ENCODE measurements at places on chromosomes 3 and 15.

DNA sequence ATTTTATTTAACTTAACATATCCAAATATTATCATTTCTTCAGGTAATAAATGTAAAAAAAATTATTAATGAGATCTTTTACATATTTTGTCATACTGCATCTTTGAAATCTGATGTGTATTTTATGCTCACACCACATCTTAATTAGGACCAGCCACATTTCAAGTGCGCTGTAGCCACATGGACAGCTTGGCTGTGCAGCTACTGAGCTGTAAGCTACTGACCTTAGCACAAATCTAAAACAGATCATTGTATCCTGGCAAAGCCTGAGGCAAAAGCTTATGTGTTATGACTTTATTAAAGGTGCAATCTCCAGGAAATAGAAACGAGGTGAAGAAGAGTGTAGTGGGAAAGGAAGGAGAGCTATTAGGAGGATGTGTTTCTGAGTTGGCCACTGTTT is 126.7 kb upstream of the UBE2E2 start:
- DNase-seq = no peak

DNA sequence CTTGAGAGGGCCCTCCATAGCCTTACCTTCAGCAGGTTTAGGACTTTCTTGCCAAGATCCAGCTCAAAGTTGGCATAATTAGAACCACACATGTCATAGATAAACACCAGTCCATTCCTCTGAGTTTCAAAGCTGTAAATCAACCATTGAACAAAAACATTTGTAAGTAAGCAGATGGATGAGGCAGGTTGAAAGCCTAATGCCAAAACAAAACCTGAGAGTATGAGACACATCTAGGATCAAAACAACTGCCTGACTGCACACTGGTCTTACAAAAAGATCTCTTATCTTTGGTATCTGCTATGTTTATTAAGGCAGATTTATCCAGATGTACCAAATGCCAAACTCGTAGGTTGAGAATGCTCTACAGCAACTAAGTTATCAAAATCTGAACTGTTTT is 61.9 kb downstream of the PTPN9 start:
- no peak for DNase-seq

- DNase-seq = no peak
Observed at GRCh38 chr3:128253150-128253549, 99.9 kb downstream of the EEFSEC start.

GRCh38 chr3:196837819-196838420 is 29.8 kb upstream of the SENP5 start:
- DNase-seq = peak; percentile 83

DNA sequence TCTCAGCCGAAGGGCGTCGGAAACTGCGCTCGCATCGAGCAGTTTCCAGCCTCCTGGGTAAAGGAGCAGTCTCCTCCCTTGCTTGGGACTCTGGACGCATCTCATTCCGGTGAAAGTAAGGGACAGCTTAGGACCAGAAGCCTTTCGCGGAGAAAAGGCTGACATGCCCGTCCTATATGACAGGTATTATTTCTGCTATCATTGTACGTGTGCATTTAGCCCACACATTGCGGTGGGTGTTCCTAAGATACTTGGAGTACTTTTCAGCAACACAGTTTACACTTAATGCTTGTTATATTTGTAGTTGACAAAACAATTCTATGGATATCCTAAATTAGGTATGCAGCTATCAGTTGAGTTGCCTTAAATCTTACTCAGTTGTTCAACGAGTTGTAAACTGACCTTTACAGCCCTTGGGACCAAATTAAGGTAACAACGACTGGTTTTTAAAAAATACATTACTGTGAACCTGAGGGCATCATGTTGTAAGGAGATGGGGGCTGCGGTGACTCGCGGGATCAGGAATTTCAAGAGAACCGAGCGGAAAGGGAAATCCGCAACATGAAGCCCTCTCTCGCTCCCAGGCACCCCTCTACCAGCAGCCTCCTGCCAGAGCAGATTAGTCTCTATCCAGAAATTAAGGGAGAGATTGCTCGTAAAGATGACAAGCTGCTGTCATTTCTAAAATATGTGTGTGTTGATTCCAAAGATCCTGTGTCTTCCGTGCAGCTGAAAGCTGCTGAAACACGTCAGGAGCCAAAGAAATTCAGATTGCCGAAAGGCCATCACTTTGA is 632 bp upstream of the COPS2 start:
- DNase-seq = peak; percentile 41

- peak; percentile 36 for DNase-seq
Observed at GRCh38 chr3:72255791-72256559, 471.0 kb upstream of the PROK2 start.

GRCh38 chr3:133620066-133620784 is 41.5 kb downstream of the TOPBP1 start:
- DNase-seq = no peak

- DNase-seq = no peak
Observed at GRCh38 chr15:66786708-66787488, 84.9 kb downstream of the SMAD6 start.

DNA sequence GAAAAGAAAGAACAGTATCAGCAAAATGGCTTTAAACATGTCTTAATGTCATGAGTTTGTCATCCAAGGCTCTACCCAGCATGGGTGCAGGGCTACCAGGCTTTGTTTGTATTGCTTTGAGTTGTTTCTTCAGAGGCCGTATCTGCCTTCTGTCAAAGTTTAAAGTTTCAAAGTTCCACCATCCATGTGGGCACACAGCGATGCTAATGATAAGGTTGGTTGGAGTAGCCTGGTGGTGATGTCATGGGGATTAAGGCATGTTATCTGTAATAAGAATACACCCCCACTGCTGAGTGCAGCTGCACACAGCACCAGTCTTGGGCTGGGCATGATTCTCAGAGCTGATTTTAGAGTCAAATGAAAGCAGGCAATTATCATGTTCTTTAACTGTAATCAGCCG is 72.0 kb upstream of the LRTM1 start:
- peak; percentile 86 for DNase-seq

GRCh38 chr3:149487598-149488197 is 13.2 kb downstream of the TM4SF4 start:
- DNase-seq = peak; percentile 42

DNA sequence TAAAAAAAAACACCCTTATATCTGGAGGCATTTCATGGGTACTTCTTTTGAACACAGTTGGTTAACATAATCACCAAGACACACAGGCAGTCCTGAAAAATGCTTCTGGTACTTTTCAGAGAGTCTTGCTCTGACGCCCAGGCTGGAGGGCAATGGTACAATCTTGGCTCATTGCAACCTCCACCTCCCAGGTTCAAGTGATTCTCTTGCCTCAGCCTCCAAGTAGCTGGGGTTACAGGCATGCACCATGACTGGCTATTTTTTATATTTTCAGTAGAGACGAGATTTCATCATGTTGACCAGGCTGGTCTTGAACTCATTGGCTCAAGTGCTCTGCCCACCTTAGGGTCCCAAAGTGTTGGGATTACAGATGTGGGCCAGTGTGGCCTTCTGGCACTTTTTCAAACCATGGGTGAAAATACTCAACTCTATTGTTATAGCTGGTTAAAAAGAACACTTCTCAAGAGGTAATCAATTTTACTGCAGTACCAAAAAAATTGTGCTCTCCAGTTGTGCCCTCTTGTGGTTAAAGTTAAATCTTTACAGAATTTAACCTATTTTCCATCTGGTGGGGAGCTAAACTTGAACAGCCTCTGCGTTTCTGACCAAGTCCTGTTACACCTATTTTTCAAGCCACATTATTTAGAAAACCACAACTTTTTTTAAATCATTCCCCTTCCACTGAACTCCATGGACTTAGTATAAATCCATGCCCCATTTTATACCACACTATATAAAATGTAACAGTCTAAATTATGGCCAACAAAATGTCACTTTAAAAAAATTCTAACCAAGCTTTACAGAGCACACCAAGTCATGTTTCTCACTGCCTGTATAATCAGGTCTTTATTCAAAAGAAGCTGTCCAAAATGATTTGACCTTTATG is 1.2 kb upstream of the SNAPC5 start:
- peak; percentile 35 for DNase-seq

DNA sequence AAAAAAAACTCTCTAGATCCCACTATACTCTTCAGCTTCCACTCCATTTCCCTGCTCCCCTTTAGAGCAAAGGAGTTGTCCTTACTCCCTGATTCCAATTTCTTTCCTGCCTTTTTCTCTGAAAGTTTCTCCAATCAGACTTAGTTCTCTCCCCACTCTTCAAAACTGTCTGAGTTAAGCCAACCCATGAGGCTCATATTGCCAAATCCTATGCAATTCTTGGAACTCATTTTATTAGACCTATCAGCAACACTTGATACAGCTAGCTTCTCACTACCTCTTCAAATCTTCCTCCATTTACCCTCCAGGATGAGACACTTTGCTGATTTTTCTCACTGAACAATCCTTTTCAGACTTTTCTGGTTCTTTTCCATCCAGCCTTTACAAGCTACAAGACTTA is 233.1 kb downstream of the THRB start:
- no peak for DNase-seq

- no peak for DNase-seq
Observed at GRCh38 chr15:38242055-38242454, 10.6 kb upstream of the SPRED1 start.

DNA sequence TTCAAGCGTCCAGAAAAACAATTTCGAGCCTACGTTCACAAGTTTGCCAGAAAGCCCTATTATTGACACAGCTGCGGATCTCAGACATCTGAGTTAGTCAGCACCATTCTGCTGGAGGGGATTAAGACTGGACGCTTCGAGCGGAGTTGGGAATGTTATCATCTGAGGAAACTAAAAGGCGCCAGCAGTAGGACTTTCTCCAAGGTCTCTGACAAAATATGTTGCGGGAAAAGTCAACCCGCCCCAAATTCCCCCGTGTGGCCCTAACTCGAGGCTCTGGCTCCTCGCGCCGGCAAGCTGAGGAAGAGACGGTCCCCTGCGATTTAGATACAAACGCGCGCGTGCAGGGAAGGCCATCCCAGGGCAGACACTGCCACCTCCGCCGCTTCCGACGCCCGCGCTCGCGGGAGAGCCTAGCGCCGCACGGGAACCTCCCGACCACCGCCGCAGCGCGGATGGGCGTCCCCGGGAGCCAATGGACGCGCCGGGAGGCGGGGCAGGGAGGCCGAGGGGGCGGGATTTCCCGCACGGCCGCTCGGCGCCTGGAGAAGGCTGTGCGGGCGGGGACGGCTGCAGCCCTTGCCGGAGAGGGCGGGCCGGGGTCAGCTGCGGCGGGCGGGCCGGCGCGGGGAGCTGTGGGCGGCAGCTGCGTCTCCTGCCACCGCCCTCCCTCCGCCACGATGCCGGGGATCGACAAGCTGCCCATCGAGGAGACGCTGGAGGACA is at the start of gene APPL1:
Gene APPL1 (plus strand): TSS at position 526 of the 726 bp plus-strand sequence. CDS start 155 bp downstream, at position 681.
- DNase-seq = peak; percentile 93

DNA sequence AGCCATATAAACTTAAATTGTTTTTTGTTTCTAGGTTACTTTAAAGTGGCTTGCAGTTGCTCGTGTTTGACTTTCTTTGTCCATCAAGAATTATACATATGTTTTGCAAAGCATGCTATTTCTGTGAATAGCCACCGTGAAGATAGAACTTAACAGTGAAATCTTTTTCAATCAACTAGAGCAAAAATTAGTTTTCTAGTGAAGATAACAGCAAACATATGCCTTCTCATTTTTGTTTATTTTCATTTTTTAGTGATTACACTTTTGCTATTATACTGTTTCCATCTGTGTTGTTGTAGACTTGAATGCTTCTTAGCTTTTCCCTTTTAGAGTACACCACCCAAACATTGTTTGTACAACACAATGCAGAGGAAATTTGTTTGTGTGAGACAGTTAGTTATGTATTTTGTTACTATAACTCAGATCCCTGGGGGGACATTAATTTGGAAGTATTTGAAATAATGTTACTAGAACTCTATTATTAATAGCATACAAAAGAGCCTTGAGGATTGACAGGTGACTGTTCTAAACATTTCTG is 62.8 kb downstream of the CRYBG3 start:
- DNase-seq = no peak

- no peak for DNase-seq
Observed at GRCh38 chr3:174098746-174099145, 701.2 kb downstream of the NLGN1 start.

DNA sequence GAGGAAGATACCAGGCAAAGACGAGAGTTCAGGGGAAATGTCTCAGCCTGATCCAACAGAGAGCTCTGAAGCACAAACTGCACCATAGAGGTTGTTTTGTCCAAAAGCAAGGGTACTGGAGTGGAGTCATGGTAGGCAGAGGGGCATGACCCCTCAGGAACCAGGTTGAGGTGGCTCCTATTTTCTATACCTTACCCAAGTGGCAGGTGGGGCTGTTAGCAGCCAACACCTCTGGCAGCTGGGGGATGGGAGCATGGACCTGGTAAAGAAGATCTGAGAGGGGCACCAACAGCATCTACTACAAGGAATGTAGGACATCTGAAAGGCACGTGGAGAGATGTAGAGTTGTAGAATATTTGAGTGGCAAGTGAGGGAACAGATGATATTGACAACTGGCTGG is 85.2 kb downstream of the GAP43 start:
- no peak for DNase-seq

DNA sequence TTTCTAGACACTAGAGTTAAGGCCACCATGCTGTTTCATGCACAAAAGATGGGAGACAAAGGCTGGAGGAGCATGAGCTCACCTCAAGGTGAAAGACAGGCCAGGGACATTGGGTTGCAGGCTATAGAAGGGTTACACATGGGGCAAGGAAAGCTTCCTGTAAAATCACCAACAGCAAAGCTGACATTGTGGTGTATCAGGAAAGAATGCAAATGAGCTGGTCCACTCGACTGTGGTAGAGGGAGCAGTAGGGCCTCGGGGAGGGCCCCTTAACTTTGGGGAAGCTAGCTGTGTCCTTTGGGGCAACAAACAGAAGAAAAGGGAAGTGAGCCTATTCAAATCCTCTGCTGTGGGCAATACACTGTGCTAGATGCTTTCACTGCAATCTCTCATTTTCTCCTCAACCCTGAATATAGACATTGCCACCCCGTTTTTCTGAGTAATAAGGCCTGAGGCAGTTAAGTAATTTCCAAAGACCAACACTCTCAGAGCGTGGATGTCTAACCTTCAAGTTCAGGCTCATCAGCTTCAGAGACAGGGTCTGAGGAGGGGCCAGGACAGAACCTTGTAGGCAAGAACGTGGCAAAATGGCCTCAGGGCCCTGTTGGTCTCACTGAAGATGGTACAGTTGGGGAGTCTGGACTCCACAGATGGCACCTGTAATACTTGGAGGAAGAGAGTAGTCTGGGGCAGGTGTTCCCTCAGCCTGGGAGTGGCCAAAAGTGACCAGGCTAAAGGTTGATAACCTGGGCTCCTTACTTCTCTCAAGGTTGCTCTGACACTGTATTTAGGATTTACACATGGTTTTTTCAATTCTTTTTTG is 24.1 kb downstream of the CX3CR1 start:
- no peak for DNase-seq

DNA sequence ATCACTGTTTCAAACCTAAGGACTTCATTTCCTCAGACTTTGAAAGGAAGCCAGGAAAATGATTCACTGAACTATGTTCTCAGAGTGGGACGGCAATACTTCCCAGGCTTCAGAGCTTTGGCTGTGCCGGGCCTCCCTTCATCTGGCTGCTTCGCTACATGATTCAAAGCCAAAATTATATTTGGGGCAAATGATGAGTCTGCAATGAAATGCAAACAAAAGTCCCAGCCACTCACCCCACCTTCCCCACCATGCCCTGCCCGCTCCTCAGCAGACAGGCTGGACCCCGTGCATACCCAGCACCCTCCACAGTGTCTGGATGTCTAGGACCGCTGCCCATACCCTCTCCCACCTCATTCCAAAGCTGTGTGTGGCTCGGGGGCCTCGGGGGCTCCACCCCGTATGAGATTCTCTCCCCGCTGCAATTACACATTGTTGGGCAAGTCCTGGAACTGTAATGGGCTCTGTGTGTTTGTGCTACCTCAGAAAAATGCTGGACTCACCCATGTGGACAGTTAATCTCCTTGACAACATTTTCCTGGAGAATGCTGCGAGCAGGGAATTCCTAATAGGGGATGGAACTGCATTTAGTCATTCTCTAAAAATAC is 32.2 kb downstream of the ATP10A start:
- no peak for DNase-seq

- DNase-seq = peak; percentile 31
Observed at GRCh38 chr15:56759450-56759845, 26.1 kb upstream of the ZNF280D start.
